Esophagus squamous epithelium (tissue), 5 donors: ENCODE measurements at places on chromosomes 6 and 20.

- no peak for DNase-seq
Measured at GRCh38 chr6:170448751-170449630, 104.1 kb downstream of the PSMB1 start.

GRCh38 chr20:57586370-57586793, 25.5 kb downstream of the PCK1 start:
- no peak for DNase-seq

DNA sequence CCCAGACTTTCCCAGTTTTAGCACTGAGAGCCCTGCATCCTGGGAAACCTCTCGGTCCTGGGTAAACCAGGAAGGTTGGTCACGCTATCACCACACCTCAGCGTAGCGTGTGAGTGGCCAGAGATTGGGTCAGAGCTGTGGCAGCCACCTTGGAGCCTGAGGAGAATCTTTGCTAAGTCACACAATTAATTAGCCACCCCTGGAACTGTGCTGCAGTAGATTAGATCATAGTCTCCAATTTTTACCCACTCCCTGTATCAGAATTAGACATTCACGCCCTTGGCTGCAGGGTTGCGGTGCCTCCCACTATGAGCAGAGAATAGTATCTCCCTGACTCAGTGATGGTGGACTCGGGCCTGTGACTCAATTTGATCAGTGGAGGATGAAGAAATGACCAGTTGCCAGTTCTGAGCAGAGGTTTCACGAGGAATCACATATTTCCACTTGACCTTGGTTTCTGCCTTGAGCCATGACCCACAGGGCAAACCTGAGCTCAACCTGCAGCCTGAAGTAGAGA, 6.0 kb upstream of the PTGIS start:
- no peak for DNase-seq

DNA sequence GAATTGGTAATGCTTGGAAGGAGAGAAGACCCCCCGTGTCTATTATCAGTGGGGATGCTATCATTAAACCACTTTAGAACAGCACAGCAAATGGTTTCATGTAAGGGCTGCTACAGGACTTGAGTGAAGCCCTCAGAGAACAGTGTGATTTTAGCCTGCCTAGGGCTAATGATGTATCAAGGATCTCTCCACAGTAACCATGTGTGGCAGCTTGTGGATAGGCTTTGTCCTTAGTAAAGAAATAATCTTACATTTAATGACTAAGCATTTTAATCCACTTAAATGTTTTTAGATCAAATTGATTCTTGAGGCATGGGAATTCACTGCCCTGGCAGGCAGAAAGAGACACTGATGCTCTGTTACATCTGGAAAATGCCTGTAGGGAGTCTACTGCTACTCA, 495.1 kb downstream of the NKAIN2 start:
- DNase-seq = no peak

DNA sequence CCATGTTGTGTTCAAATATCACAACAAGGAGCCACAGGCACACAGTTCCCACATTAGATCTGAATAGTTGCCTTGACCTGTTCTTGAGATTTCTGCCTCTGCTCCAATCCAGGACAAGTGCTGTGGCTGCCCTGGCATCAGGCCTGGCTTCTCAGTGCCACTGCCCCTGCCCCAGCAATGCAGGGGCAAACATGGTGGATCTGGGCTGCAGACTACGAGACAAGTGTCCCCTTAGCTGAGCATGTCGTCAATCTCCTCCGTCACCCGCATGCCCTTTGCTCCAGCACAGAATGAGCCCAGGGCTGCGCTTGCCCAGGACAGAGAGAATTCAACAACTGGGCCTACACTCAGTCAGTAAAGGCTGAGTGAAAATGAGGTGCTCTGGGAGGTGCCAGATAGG, 201.6 kb downstream of the SYNDIG1 start:
- DNase-seq = no peak

- DNase-seq = no peak
Measured at GRCh38 chr6:119483908-119484307, 134.3 kb upstream of the MAN1A1 start.

GRCh38 chr6:49775043-49775442, 12.0 kb downstream of the PGK2 start:
- no peak for DNase-seq

DNA sequence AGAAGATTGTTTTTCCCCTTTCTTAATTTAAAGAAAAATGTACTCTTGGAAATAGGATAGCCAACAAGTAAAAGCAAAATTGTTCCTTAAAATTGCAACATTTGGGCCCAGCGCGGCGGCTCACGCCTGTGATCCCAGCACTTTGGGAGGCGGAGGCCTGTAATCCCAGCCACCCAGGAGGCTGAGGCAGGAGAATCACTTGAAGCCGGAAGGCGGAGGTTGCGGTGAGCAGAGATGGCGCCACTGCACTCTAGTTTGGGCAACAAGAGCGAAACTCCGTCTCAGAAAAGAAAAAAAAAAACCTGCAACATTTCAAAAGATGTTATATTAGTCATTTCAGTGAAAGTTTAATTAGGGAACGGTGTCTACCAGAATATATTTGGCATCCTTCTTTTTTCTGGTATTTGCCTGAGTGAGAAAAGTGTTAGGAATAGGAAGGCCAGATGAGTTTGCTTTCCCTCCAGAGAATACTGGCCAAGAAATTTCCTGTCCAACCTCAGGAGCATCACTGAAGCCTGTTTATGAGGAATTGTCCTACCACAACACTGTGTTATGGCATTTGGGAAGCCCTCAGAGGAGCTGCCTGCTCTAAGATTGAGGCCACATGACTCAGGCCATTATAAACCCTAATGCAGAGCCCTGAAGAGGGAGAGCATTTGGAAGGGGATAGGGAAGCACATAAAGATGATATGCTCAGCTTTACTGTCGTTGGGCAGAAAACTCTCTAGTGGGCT, 1.2 kb upstream of the GJA1 start:
- no peak for DNase-seq

GRCh38 chr20:63434599-63435378, 37.7 kb downstream of the KCNQ2 start:
- no peak for DNase-seq

- DNase-seq = no peak
Measured at GRCh38 chr6:169229615-169230321, 23.9 kb downstream of the THBS2 start.

- no peak for DNase-seq
Measured at GRCh38 chr6:112591329-112591728, 244.2 kb downstream of the RFPL4B start.

DNA sequence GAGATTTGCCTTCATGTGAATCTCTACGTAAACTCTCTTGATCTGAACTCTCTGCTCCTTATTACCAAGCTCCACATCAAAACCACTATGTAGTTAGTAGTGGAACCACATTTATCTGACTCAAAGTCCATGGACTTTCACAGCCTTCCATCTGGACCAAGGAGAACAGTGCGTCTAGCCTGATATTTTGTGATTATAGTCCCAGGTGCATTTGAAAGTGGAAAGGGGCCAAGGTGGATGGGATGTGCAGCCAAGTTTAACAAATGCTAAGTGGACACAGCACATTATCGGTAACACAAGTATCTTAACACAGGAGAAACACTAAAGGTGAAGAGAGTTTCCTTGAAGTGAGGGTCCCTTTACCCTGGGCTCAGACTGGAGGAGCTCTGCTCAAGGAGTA, 281.2 kb upstream of the SGK1 start:
- no peak for DNase-seq

DNA sequence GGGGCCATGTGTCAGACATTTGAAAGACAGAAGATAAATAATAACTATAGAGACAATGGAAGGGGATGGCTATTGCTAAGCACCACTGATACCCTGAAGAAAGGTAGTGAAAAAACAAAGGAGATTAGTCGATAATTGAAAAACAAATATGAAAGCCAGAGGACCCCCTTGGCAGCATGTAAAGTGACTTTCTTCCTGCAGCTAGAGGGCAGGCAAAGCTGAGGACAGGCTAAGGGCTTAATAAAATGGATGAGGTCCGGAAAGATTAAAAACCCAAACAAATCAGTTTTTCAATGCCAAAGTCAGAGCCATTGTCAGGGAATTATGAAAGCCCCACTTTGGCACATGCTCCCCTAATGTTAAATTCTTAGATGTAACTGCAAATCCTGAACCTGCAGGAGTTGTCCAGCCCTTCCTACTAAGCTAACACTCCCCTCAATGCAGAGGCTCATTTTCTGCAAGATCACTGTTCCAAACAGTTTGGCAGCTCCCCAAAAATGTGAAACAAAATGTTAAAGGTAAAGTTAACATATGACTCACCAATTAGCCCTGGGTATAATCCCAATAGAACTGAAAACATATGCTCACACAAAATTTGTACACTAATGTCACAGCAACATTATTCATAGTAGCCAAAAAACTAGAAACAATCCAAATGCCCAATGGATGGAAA, 1177.9 kb downstream of the GRIK2 start:
- DNase-seq = no peak

DNA sequence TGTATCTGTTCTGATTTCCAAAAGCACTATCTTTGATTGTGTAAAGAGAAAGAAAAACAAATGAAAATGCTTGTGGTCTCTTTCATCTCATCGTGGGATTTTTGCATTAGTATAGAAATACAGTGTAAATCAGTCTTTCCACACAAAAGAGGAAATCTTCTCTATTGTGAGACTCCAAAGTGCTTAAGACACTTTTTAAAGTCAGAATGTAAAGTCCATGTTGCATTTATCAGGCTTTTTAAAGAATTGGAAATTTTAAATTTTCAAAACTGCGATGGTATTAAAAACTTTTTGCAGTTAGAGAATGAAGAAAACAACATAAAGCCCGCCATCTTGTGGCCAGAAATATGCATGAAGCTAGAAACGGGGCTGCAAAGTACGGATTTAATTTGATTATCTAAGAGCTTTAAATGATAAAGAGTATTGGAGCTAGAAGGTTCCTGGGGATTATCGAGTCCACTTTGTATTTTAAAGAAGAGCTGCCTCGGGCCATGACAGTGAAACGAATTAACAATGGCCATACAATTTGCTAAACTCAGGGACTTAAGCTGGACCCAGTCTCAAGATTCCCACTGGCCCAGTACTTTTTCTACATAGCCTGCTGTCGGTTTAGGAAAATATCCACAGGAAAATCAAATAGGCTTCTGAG, 339.6 kb downstream of the ARHGAP18 start:
- DNase-seq = no peak

- DNase-seq = no peak
Measured at GRCh38 chr6:32271429-32271828, 47.6 kb upstream of the NOTCH4 start.

GRCh38 chr6:150741633-150742200, 123.8 kb upstream of the MTHFD1L start:
- DNase-seq = no peak

DNA sequence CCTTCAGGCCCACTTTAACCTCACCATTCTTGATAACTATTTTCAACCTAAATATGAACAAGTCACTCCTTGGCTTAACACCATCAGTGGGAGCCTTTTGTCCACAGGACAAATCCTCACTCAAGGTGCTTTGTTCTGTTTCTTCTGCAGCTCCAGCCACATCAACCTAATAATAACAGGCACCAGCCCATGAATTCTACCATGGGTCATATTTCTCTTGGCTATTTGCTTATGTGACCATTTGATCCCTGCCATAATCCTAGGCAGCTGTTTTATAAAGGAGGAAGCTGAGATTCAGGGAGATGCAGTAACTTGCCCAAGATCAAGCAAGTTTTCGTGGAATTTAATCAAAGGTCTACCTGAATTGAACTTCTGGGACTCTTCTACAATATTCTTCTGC, 561.3 kb downstream of the DHX35 start:
- no peak for DNase-seq

DNA sequence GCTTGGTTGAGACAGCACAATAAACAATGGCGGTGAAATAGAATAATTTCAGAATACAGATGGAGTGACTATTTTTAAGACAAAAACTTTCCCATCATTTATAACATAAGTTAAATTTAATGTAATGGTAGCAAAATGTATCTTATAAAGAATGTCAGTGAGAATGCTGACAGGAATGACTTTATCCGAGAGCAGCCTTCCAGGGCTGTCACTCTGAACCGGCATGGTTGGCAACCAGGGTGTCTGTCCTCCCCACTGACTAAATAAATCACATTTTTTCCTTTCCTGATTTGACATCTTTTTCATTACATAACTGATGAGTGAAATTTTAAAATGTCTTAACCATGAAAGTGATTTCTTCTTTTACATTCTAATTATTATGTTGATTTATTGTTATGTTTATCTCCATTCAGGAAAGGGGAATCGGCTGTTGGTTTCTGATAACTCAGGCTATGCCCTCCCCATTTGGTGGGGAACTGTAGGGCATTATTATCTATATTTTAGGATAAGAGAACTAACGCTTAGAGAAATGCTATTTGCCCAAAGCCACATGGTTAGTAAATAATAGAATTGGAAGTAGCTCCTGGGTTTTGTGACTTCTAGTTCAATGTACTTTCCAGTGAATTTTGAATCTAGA, 109.2 kb upstream of the OGFRL1 start:
- DNase-seq = no peak

DNA sequence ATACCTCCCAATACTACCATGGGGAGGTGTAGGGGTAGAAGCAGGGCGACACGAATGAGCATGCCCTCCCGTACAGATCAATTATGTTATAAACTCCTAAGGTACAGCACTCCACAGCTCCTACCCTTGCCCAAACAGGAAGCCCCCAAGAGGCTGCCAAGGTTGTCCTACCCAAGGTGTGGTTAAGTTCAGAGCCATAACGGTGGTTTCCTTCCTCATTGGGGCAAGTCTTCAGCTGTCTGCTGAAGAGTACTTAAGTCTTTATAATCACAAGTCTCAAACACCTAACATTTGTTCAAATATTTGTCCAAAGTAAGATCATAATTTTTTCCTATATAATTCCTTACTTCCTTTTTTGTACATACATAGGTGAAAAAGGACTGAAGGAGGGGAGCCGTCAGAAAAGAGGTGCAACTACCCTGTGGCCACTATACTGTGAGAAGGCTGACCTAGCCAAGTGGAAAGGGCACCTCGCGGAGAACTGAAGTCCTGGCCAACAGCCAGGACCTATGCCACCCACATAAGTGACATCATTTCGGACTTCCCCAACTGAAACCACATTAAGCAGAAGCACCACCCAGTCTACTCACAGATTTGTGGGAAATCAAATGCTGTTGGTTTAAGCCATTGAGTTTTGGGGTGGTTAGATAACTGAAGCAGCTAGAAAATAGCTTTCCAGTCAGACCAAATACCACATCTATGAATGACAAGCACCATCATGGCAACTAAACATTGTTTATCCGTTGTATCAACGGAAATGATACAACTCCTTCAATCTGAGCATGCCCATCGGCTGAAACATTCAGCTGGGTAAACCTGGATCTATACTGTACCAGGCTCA, 2.9 kb upstream of the RAB22A start:
- no peak for DNase-seq

DNA sequence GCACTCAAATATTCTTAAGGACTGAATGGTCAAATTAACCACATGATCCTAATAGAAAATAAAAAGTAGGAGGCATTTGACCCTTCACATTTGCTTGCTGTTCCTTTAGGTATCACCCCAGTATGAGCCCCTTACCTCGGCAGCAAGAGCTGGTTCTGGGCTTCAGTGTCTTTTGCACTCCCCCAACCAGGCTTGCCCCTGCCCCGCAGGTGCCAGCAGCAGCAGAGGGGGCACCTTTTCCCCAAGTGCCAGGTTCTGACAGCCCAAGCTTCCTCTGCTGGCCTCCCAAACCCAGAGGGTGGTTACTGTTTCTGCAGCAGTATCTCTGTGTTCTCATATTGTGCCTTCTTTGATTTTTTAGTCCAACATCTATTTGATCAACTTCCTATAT, 23.2 kb downstream of the UBE2V1 start:
- no peak for DNase-seq
